ENCODE measurements at places on chromosomes 2 and 18.
A peak's percentile ranks its signal among the peaks of the same experiment; 100 is the strongest.

DNA sequence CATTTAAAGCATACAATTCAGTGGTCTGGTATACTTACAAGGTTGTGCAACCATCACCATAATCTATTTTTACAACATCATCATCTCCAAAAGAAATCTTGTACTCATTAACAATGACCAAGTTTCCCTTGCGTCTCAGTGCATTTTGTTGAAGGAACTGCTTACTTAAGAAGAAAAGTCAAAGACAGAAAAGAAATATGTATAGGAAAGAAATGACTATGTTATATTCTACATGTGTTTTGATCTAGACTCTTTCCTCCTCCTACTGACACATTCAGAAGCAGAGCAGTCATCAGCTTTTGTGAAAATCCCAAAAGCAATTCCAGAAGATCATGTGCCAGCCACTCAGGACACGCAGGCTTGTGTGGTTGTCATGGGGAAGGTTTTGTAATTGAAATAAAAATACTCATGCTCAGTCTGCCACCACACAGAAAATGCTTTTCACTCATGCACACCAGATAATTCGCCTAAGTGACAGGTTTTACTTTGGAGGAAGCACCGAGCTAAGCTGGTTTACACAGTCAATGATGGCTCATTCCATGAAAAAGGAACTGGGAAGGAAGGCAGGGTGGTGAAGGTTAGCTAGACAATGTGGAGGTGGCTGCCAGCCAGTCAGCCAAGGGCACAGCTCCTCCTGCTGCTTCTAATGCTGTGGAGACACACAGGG lies 158.5 kb upstream of the REV1 start:
- DNase-seq: peak; percentile 10

DNA sequence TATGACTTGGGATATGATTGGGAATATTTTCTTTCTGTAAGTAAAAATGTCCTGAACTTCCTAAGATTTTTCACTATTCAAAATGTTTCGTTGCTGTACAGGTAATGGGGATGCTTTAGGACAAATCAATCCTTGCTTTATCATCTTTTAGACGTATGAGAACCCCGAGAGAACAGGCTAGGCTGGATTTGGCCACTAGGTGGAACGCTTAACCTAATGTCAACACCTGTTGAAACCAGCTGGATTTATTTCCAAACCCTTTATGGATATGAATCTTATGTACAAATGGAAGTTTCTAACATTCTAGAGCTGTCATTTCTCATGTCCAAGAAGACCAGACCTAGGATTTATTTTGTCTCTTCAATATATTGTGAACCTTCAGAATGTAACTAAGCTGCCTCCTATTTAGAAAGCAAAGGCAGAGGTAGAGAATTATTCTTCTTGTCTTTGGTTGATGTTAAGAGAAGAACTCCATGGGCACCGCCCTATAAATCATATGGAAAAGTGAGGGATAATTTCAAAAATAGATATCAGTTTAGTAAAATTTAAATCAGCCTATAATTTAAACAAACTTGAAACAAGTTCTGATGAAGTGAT lies 96.7 kb downstream of the PMAIP1 start:
- DNase-seq: peak; percentile 58

- DNase-seq: no peak
These were observed 100.5 kb downstream of the TEX51 start for GRCh38 chr2:126999106-126999756.

DNA sequence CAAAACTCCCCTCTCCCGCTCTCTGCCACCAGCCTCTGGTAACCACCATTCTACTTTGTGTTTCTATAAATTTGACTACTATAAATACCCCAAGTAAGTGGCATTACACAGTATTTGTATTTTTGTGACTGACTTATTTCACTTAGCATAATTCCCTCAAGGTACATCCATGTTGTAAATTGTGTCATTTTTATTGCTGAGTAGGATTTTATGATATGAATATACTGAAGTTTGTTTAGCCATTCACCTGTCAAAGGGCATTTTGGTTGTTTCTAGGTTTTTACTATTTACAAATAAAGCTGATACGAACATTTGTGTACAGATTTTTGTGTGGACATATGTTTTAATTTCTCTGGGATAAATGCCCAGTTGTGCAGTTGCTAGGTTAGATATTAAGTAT lies 174.0 kb upstream of the MMADHC start:
- DNase-seq: no peak

GRCh38 chr2:11582862-11583752 lies 49.3 kb downstream of the GREB1 start:
- DNase-seq: peak; percentile 84

DNA sequence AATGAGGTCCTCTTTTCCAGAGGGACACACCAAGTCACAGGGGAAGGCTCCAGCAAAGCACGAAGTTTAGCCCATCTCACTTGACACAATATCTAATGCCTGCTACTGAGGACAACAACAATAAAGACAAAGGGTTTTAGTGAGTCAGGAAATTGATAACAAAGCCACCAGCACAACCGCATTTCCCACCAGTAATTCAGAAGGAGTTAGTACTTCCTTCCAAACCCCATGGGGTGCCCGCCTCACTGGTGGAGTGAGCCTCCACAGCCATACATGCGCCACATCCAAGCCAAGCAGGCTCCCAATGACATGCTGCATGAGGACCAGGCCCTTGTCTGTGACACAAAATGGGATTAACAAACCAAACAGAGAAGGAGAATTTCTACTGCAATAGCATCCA lies 40.1 kb downstream of the MRPL35 start:
- DNase-seq: no peak
